Karpas-422 (cell line): ENCODE measurements at places on chromosomes 5 and 9. TPM values are rescaled to one million over a fixed set of nuclear protein-coding genes. Genes with fewer than 3 reads are reported as not detected.

The CCDC107 gene
- 13.2 and 24.0 TPM in 2 replicates for total RNA-seq

The SLC2A6 gene
- total RNA-seq, result 10.6 and 32.0 TPM in 2 replicates

The MLANA gene
- total RNA-seq, result not detected in 2 replicates

The HSDL2 gene
- 18.4 and 47.3 TPM in 2 replicates for total RNA-seq

The FGFR4 gene
- total RNA-seq, result 2.4 and 3.6 TPM in 2 replicates

The TOR1B gene
- 10.5 and 14.2 TPM in 2 replicates for total RNA-seq

The PCDHA7 gene
- not detected in 2 replicates for total RNA-seq

The PNPLA7 gene
- 1.8 and 3.3 TPM in 2 replicates for total RNA-seq

The PCDHGB5 gene
- total RNA-seq, result 17.0 and 26.4 TPM in 2 replicates

- DNase-seq, result no peak
Observed at GRCh38 chr9:137217276-137218211, 4.5 kb downstream of the RNF208 start.

- DNase-seq, result no peak
Observed at GRCh38 chr5:54985301-54986268, at the start of gene ESM1. TSS of gene ESM1 (minus strand) at chr5:54985593. CDS start at chr5:54985517, 76 bp downstream.

DNA sequence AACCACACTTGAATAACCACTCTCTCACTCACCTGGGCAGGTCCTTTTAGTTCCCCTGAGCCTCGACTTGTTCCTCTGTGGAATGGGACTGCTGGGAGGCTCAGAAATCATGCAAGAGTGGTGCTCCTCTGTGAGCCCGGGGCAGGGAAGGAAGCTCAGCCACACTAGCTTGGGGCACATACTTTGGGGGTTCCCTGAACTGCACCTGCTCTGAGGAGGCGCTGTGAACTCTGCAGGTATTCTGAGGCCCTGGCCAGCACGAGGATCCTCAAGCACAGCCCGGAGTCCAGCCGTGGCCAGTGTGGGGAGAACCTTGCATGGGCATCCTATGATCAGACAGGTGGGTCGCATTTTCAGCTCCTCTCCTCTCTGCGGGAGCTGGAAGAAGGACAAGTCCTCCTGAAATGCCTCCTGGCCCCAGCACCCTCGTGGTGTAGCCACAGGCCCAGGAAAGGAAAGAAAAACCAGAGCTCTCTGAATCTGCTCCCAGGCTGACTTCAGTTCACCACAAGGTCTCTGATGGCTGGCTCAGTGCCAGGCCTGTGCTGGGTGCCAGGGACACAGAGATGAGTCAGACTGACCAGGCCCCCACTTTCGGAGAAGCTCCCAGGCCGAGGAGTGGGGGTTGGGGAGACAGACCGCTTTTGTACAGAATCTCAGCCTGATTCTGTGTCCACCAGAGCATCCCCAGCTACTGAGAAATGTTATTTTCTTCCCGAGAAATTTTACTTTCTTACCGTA lies 11.9 kb downstream of the GLIPR2 start:
- DNase-seq, result no peak

GRCh38 chr5:88021141-88021540 lies 247.5 kb downstream of the TMEM161B start:
- no peak for DNase-seq

DNA sequence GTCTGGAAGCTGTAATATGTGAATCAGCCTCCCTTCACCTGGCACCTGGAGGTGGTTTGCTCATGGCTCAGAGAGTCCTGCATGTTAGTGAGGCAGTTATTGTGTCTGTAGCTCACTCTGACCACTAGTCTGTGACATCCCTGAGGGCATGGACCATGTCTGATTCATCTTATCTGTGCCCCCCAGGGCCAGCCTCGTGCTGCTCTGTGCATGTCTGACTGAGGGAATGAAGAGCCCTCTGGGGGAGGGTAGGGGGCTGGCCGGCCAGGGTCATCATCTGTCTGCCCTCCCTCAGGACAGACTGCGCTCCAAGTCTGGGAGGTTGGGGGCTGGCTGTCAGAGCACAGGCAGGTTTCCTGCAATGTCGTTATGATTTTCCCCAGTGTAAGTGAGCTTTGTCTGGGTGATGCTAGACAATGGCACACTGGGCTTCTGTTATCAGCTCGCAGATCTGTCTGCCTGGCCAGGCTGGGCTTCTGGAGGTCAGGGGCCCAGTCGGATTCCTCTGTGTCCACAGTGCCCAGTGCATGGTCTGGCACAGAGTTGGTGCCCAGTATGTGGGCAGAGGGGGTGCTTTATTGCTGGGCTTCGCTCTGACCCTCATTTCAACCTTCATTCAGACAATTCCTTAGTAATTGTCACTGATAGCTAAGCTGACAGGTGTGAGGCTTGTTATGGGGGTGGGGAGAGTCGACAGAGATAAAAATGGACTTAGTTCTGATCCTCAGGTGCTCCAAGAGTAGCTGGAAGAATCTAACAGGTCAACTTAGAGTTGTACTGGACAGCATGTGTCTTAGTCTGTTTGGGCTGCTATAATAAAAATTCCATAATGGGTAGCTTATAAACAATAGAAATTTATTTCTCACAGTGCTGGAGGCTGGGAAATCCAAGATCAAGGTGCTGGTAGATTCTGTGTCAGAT lies 85.7 kb upstream of the SHB start:
- DNase-seq, result no peak
